T-helper 2 cell (primary cell): ENCODE measurements at places on chromosomes 11 and 22.

GRCh38 chr11:11580841-11581411 lies 40.9 kb downstream of the GALNT18 start:
- DNase-seq = no peak

DNA sequence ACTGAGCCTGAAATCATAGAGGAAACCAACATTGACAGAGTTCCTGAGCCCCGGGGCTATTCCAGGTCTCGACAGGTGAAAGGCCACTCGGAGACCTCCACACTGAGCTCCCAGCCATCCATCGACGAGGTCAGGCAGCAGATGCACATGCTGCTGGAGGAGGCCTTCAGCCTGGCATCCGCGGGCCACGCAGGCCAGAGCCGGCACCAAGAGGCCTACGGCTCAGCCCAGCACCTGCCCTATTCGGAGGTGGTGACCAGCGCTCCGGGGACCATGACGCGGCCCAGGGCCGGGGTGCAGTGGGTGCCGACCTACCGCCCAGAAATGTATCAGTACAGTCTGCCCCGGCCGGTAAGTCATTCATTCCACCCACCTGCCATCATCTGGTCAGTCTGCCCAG lies 54.9 kb downstream of the C11orf91 start:
- no peak for DNase-seq

DNA sequence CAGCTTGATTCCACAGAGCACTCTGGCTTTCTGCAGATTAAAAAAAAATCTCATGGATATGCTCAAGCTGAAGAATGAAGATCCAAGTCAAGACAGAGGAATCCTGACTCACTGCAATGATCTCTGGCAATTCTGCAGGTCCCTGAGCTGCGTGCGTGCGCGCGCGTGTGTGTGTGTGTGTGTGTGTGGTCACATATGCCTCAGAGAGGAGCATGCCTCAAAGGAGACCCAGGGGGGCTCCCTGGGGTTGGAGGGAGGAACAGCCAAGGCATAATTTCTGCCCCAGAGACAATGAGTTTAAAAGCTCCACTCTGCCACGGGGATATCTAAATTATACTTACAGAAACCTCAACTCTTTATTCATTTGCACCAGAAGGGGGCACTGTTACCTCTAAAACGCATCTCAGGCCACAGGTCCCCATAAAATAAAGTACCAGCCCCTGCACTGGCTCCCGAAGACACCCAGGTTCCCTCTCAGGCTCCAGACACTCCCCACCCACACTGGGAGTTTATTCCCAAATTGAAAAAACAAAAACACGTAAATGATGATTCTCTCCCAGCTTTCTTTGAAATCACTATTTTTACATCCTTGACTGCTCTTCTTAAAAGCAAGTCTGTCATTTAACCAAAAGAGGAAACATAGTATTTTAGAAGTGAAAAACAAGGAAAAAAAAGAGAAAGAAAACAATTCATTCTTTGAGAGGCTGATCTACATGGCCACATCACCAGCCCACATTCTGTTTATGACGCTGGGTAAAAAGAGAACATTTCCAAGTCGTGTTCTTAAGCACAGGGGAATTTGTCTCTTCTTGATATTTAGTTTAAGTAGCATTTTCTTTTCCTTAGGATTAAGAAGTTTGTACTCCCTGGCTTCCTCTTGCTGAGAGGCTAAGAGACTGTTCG lies 401.0 kb downstream of the LARGE1 start:
- DNase-seq = peak; percentile 74

GRCh38 chr11:267491-267994 lies 10.7 kb upstream of the NLRP6 start:
- peak; percentile 29 for DNase-seq

GRCh38 chr22:38774496-38775166 lies 18.8 kb upstream of the SUN2 start:
- DNase-seq = no peak

GRCh38 chr11:86760577-86760976 lies 39.8 kb upstream of the PRSS23 start:
- DNase-seq = no peak

GRCh38 chr11:120527111-120527761 lies 15.7 kb downstream of the GRIK4 start:
- DNase-seq = no peak

DNA sequence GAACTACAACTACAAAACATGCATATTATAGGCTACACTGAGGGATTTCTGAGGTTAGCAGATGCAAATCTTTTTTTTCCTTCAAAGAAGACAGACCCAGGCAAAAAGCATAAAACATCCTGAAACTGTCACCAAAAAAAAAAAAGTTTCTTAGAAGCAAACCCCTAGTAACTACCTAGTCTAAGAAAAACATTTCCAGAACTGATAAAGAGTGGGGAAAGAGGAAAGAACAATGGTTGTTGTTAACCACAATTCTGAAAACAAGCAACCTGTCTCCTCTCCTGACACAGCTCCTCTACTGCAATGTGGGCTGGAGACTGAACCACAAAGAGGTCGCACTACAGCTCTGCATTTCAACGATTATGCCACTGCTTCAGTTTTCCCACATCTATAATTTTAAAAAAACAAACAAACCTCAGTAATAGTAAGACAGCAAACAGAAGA lies 15.0 kb downstream of the DENND5A start:
- peak; percentile 26 for DNase-seq

- no peak for DNase-seq
Observed at GRCh38 chr11:4882543-4882942, 843 bp downstream of the OR51T1 start.

- no peak for DNase-seq
Observed at GRCh38 chr22:26981541-26981940, 324.2 kb downstream of the MIAT start.

- peak; percentile 54 for DNase-seq
Observed at GRCh38 chr11:58573451-58574104, 2.1 kb downstream of the LPXN start.

DNA sequence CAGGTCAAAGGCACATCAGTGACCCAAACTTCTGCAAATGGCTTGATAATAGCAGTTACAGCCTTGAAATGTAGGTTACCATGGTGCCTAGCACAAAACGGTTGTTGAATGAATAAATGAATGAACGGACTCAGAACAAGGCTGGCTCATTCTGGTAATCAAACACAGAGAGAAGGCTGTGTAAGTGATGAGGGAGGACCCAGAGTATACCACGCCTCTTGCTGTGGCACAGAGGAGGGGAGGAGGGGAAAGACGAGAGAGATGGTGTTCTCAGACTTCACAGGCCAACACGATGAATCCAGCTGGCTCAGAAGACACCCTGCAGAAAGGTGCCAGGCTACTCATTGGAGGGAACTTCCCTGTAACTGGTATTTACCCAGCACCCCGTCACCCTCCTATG lies 38.3 kb downstream of the PC start:
- DNase-seq = no peak

- DNase-seq = no peak
Observed at GRCh38 chr11:45649544-45650165, 15.8 kb downstream of the CHST1 start.

DNA sequence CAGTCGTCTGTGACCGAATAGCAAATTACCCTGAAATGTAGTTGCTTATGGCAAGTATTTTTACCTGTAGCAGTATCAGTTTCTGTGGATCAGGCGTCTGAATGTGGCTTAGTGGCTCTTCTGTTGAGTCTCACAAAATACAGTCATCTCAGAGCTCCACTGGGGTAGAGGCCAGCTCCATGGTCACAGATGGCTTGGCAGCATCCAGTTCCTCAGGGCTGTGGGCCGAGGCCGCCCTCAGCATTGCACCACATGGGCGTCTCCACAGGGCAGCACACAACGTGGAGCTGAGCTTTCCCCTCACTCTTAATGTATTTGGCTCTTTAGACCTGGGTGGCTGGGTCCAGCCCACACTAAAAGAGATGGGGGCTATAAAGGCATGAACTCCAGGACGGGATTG lies 57.8 kb downstream of the SBF1 start:
- no peak for DNase-seq

- DNase-seq = no peak
Observed at GRCh38 chr11:17603056-17603825, 56.2 kb downstream of the OTOG start.

- no peak for DNase-seq
Observed at GRCh38 chr11:64224891-64225607, 937 bp downstream of the TRPT1 start.

DNA sequence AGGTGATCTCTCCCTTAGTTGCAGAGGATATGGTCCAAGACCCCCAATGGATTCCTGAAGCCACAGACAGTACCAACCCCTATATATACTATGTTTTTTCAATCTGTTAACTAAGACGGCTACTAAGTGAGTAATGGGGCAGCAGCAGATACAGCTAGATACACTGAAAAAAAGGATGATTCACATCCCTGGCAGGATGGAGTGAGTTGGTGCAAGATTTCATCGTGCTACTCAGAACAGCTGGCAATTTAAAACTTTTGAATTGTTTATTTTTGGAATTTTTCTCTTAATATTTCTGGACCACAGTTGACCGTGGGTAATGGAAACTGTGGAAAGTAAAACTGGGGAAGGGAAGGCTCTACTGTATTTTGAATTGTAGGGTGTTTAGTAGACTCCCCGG lies 17.0 kb upstream of the TMEM218 start:
- DNase-seq = no peak

DNA sequence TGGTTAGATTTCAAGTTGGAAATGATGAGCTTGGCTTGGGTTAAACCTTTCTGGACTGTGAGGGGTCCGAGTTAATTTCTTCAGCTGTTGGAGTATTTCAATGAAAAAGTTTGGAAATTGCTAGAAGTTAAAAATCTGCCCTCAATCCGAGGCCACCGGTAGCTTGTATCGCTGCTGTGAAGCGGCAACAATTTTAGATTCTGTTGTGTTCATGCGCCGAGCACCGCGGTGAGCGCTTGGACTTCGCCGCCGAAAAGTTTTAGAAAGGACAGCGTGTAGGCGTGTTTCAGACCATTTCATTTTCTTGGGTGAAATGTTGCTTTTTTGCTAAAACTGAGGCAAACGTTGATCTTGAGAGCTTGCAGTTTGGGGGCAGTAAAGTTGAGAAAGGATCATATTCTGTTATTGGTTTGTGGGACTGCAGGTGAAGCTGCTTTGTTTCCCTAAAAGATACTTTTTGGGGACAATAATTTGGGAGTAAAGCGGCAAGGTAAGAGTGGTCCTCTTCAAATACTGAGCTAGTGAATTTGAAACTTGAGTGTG lies 928 bp downstream of the FBXO7 start:
- DNase-seq = peak; percentile 68

GRCh38 chr22:20166703-20167102 lies 15.8 kb upstream of the CCDC188 start:
- DNase-seq = no peak

DNA sequence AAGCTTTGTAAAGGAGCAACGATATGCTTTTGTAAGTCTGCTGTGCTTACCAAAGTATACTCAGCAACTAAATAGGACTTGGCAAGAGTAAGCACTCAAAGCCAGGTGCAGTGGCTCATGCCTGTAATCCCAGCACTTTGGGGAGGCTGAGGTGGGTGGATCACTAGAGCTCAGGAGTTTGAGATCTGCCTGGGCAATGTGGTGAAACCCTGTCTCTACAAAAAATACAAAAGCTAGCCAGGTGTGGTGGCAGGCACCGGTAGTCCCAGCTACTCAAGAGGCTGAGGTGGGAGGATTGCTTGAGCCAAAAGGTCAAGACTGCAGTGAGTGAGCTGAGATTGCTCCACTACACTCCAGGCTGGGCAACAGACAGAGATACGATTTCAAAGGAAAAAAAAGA lies 67.5 kb downstream of the PAK1 start:
- DNase-seq = no peak

- DNase-seq = no peak
Observed at GRCh38 chr11:126756421-126756820, 244.1 kb downstream of the KIRREL3 start.

GRCh38 chr22:36419177-36419911 lies 31.6 kb upstream of the MYH9 start:
- DNase-seq = peak; percentile 53

DNA sequence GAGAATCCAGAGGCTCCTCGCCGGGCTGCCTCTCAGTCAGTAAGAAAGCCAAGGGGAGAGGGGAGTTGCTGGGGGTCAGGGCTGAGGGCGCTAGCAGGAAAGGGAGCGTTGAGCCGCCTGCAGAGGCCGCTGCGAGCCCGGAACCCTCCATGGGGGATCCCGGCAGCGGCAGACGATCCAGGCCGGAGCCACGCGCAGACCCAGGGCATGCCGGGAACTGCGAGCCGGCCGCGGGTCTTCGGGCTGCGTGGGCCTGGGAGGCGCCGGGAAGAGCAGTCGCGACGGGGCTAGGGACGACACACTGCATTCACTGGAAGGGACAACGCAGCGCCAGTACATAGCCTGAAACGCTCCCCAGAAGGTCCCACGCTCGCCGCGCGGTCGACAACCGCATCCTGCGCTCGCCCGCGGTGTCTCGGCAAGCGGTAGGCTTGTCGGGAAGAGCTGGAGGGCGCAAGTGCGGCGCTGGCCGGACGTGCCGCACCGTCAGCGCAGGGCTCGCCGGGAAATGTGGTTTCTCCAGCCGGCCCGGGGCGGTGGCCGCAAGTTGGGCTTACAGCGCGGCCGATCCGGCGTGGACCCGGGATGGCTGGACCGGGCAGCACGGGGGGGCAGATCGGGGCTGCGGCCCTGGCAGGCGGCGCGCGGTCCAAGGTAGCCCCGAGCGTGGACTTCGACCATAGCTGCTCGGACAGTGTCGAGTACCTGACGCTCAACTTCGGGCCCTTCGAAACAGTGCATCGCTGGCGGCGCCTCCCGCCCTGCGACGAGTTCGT lies at the start of gene LZTR1:
Gene LZTR1 (plus strand): TSS at position 511 of the 776 bp plus-strand sequence. CDS start 75 bp downstream, at position 586.
- DNase-seq = peak; percentile 68

DNA sequence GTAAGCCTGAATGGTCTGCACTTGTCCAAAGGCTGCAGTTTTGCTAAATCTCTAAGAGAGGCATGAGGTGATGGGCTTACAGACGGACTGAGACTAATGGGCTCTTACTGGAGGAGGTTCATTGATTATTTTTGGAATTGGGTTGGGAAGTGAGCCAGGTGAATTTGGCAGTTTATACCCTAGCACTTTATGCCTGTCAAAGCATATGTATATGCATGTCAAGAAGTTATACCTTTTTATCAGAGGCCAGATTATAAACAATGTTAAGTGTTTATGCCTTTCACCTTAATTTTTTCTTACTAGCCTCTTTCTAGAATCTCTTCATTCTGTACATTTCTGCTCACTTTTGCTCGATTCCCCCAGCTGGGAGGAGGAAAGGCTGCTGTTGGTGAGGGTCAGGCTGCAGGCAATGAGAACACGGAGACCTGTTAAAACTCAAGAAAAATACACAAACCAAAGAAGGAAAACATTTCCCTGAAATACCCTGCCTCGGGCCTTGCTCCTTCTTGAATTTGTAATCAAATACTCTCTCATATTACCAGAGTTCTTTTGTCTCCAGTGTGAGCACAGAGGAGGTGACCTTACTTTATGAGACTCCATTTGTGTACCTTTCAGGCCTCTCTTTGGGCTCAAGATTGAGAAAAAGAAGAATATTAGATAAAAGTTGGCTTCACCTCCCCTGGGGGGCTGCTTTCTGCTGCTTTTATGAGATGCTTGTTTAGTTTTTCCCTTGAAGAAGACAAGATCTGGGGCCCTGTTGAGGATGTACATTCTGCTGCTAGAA lies 19.6 kb downstream of the NAT10 start:
- no peak for DNase-seq

- DNase-seq = no peak
Observed at GRCh38 chr22:36732609-36733008, 29.1 kb upstream of the CACNG2 start.

GRCh38 chr11:13776134-13776815 lies 107.8 kb downstream of the FAR1 start:
- peak; percentile 22 for DNase-seq
